MV-4-11 (cell line): ENCODE measurements at places on chromosomes 13 and 19.

DNA sequence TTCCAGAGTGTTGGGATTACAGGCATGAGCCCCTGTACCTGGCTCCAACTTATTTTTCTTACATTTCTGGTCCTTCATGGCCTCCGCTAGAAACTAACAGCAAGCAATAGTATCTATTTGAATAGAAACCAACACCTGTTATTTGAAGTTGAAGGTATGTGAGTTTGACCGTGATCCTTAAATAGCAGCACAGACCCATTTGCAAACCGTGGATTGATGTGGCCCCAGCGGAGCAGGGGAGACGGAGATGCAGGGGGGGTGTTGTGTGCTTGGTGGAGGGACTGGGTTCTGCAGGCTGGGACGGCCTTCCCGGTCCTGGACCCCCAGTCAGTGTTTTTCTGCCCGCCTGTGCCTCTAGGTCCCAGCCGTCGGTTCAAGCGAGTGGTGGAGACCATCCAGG, 16.9 kb downstream of the TMEM150B start:
- no peak for DNase-seq

DNA sequence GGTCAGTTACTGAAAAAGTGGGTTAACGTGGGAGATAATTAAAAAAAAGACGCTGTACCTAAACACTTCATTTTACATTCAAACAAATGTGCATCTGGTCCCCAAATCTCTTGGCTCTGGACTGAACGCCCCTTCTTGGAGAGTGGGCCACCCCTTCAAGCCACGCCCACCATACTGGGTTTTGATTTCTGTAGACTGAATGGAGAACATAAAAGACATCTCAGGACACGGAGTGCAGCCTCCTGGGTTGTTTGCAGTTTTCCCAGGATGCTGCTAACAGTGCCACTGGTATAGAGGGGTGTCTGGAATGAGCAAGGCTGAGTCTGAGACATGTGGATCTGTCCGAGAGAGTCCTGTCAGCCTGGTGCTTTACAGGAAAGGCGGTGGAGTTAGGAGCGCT, 10.6 kb downstream of the TFDP1 start:
- no peak for DNase-seq

- DNase-seq: no peak
These were observed 763.4 kb upstream of the ARGLU1 start for GRCh38 chr13:107331359-107331758.

DNA sequence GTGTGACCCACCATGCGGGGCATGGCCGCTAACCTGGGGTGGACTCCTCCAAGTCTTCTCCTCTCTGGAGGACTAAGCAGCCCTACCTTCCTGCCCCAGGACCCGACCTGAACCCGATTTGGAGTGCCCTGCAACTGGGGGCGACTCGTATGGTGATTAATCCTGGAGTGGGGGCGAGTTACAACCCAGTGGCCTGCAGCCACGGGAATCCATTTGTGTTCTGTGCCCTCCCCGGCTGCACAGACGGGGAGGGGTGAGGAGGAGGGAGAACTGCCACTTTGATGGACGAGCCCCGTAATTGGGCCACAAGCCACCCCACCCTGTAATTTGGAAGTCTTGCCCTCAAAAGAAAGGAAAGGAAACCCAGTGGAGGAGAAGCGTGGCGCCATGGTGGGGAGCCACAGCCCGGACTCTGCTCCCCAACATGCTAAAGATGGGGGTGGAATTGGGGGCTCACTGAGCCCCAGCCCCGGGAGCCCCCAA, 18.0 kb downstream of the PRR36 start:
- no peak for DNase-seq

GRCh38 chr13:68185444-68186141, 955.5 kb upstream of the PCDH9 start:
- no peak for DNase-seq

- no peak for DNase-seq
These were observed 371.5 kb downstream of the ZNF536 start for GRCh38 chr19:30743702-30744101.

- no peak for DNase-seq
These were observed 55.1 kb downstream of the CDADC1 start for GRCh38 chr13:49302817-49303216.

- DNase-seq: no peak
These were observed 150.6 kb downstream of the DIAPH3 start for GRCh38 chr13:60013166-60013565.

DNA sequence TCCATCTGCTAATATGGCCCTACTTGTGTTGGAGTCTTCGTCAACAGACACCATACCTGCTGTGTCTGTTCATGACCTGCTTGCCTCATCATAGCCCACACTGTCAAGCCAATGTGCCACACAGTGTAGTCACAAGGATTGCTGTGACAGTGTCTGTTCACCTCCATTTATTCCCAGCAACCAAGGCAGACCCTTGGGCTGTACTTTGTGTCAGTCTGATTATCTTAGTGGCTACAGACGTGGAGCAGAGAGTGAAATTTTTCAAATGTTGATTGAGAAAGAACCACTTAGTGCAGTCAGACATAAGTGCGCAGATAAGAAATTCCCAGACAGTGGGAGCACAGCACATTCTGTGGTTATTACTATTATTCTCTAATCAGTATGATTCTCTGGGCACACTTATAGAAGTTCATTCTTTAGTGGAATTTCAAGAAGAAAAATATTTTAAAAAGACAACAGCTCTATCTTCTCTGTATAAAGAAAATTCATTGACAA, 184.6 kb downstream of the GPC6 start:
- DNase-seq: no peak
